ENCODE measurements at places on chromosomes 3 and 15.

DNA sequence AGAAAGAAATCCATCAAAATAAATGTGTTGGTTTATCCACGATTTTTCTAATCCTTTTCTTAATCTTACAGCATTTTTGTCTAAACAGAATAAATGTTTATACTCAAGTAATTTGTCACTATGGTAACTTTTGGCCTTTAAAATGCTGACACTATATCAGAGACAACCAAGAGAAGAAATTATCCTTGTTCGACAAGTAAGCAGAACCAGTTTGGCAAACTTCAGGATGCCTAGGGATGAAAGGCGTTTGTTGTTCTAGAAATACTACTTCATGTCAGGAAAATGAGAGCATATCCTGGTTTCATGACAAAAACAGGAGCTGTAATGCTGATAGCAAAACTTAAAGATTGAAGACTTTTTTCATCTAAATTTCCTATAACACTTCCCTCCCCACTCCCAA lies 308.0 kb upstream of the ATP11B start:
- DNase-seq: no peak

DNA sequence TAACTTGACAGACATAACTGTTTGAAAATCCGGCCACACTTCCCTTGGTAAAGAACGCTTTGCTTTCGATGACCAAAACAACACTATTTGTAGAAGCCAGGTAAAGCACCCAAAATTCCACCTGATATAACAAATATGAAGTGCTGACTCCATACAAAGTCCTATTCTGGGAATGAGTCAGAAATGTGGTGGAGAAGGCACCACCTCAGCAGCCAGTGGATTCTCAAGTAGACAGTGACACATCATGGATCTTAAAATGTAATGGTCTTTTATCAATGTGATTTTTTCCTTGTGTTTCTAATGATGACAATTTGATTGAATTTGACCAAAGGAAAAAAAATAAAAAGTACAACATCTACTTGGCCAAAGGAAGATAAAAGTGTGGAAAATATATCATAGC lies 135.0 kb upstream of the WNT5A start:
- no peak for DNase-seq

DNA sequence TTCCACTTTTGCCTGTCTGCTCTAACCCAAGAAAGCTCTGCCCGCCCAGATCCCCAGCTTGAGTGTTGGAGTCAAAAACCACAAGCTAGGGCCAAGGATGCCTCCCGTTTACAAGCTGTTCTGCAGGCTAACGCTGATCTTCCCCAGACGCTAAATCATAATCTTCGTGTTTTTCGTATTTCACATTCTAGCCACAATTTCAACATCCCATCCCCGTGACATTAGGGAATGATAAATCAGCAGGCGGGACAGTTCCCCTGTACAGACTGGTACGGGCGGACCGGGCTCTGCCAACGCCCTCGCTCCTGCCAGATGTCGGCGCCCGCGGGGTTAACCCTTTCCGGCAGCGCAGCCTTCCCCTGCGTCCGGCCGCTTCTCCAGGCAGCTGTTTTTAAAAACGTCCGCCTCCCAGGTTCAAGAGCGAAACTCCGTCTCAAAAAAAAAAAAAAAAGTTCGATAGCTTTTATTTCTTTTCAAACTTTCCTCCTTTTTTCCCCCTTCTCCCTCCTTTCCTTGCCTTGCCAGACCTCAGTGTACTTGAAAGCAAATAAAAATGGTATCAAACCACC lies 81.0 kb upstream of the BNC1 start:
- no peak for DNase-seq

- DNase-seq: no peak
These were observed 228.6 kb downstream of the UBE2E2 start for GRCh38 chr3:23431764-23432163.

DNA sequence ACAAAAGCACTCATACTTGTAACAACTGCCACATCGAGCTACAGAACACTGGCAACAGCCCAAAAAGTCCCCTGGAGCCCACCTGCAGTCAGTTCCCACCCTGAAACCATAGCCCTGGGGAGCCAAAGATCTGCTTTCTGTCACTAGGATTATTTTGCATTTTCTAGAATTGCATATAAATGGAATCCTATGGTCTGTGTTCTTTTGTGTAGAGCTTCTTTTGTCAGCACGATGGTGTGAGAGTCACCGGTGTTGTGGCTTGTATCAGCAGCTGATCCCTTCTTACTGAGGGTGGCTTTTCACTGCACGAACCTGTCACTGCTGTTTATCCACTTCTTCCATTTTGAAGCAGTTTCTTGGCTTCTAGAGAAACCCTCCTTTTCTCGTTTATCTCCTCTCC lies 60.1 kb upstream of the PRR23E start:
- no peak for DNase-seq

GRCh38 chr15:63833021-63833696 lies 589 bp downstream of the HERC1 start:
- DNase-seq: no peak

DNA sequence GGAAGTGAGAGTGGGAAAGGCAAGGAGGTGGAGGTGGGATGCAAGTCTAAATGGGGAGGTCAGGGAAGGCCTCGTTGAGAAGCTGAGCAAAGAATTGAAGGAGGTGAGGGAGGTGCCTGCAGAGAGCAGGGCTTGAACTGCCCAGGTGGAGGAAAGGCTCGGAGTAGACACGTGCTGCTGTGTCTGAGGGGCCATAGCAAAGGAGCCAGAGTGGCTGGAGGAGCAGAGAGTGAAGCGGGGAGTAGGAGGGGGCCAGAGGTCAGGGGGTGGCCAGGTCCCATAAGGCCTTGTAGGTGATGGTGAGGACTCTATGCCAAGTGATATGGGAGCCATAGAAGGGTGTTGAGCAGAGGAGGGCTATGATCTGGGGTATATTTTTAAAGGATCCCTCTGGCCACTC lies 21.4 kb upstream of the HRH1 start:
- DNase-seq: no peak

- DNase-seq: no peak
These were observed 727 bp downstream of the RAP2B start for GRCh38 chr3:153162513-153163392.

DNA sequence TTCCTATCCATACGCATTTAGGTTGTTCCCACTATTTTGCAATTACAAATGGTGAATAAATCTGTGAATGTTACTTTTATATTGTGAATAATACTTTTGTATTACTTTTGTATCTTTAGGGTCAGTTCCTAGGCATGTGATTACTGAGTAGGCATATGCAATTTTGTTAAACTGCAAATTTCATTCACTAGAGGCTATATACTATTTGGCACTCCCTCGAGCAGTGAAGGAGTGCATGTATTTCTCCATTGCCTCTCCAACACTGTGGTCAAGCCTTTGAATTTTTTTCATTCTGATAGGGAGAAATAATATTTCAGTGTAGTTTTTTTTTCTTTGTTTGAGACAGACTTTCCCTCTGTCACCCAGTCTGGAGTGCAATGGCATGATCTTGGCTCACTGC lies 8.4 kb upstream of the CMTM6 start:
- DNase-seq: no peak

GRCh38 chr3:184325715-184326369 lies 11.4 kb downstream of the EIF4G1 start:
- DNase-seq: no peak

GRCh38 chr3:113981803-113982202 lies 34.0 kb downstream of the ZDHHC23 start:
- no peak for DNase-seq

DNA sequence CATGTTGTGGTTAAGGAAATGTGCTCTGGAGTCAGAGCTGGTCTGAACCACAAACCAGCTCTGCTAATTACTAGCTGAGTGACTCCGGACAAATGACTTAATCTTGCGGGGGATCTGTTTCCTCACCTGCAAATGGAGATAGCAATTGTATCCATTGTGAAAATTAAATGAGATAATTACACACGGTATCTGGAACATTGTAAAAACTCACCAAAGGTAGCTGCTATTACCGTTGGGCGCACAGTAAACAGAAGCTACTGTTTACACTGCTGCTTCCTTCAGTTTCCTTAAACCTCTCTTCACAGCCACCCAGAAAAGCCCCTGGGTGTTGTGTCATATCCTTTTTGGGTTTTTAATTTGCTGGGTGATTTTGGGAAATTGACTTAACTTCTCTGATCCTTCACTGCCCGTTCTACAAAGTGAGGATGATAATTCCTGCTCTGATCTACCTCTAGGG lies 107.8 kb downstream of the MEGF11 start:
- no peak for DNase-seq

GRCh38 chr15:32983679-32984078 lies 210.8 kb downstream of the FMN1 start:
- DNase-seq: no peak

- DNase-seq: no peak
These were observed 35.4 kb upstream of the ARHGEF26 start for GRCh38 chr3:154085799-154086198.

- no peak for DNase-seq
These were observed 12.4 kb downstream of the SNX33 start for GRCh38 chr15:75659928-75660645.

DNA sequence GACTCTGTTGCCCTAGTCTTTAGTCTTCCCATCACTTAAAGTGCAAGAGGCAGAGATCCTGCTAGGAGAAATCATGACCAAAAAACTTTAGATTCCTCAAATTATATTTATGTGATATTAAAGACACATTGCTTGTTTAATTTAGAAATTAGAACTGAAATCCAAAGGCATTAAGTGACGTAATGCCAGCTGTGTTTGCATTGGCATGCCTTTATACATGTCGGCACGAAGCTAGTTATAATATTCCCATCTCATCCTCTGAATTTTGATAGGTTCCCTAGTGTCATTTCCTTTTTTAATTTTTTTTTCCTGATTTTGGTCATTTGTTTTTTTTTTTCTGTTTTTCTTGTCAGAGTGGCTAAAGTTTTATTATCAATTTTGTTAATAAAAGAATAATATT lies 203.5 kb upstream of the ZBTB20 start:
- no peak for DNase-seq

- DNase-seq: no peak
These were observed 2.4 kb downstream of the CPLX3 start for GRCh38 chr15:74828835-74829234.

GRCh38 chr3:12893247-12893646 lies 51.9 kb upstream of the RPL32 start:
- no peak for DNase-seq

GRCh38 chr3:184565421-184566211 lies 4.0 kb downstream of the EPHB3 start:
- DNase-seq: no peak

DNA sequence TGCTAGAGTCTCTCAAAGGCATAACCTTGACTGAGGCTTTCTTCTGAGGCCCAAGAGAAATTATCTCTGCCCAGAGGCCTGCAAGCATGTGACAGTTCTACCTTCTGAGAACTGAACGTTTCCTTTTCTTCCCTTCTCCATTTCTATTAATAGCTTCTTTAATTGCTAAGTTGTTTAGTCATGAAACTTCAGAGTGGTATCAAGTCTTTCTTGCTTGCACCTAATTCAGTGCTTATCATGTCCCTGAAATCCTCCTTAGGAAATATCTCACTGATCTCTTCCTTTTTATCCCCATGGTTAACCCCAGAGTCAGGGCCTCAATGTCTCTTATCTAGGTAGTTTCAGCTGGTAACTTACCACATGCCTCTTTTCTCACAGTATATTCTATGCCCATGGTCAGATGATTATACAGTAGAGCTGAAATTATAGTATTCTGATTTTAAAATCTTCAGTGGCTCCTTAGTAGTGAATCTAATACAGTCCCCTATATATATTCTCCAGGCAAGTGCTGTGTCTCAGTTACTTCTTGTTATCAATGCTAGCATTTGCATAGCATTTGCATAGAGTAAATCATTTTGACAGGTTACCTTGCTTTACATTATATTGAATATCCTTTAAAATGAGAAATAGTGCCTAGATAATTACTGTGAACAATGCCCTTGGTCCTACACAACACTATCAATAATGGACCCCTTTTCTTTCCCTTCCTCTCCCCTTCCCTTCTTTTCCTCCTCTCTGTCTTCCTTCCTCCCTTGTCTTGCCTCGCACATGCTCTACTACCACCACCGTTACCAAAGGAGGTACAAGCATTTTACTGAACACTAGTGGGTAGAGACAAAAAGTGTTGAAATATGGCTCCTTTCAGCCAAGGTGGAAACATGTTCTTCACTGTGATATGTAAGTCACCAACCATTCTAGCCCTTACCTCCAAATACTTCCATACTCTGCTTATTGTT lies 33.0 kb downstream of the KBTBD8 start:
- no peak for DNase-seq

DNA sequence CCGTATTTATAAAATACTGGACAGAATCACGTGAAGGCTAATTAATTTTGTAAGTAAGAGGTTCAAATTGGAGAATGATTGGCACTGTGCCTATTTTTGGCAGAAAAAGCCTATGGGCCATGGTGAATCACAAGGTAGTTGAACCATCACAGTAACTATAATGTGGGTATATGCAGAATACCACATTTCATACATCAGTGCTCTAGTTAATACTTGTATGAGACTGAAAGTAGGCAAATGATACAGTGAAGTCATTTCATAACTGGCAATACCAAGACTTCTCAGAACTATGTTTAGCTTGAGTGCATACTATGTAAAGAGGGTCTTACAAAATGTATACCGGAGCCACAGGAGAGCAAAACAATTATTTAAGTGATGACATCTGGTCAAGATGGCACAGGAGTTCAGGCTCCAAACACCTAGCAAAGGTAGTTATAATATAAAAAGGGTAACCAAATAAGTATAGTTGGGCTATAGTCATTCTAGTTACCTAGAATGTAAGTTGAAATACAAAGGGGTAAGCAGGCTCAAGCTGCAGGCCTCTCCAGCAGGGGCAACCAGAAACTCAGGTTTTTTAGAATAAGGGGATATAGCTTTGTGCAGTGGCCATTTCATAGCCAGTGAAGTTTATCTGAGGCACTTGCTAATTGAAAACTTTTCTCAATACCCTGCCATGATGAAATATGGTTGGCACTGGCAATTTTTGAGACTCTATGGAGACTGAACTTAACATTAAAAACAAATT lies 19.1 kb downstream of the GPR160 start:
- DNase-seq: no peak

DNA sequence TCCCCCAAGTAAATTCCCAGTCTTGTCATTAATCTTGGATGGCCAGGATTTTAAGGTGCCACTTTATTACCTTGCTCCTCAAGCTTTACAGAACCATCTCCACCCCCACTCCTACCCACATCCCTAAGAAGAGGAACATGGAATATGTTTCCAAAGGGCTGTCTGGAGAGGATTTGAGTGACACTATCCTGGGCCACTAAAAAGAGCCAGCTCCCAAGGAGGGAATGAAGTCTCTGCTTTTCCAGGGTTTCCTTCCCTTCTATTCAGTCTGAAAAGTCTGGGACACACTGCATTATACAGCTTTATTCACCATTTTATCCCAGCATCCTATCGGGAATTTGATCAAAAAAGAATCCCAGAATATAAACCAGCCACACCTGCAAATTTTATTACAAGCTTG lies 35.6 kb upstream of the MECOM start:
- no peak for DNase-seq

All from activated CD8-positive, alpha-beta memory T cell treated with anti-CD3 and anti-CD28 coated beads for 1 hour (primary cell).